Activated T-helper 1 cell treated with Interleukin-2 at 50 U/mL for 16 hours (primary cell): ENCODE measurements at places on chromosomes 2 and 18.

GRCh38 chr2:60567096-60567495, 13.6 kb upstream of the BCL11A start:
- no peak for DNase-seq

DNA sequence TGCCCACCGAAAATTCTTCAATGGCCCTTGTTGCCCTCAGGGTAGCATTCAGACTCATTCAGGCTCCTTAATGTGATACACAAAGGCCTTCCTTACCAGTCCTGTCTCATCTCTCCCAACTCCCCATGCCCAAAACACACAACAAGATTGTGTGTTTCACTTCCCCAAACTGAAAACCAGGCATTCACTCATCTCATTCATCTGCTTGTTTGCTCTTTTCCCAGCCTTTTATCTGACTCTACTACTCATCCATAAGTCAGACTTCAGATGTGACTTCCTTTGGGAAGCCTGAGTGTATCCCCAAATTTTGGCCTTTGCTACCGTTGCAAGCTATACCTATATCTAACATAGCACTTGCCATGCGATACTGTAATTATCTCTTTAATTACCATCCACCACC, 9.7 kb upstream of the SLC39A10 start:
- DNase-seq: no peak

DNA sequence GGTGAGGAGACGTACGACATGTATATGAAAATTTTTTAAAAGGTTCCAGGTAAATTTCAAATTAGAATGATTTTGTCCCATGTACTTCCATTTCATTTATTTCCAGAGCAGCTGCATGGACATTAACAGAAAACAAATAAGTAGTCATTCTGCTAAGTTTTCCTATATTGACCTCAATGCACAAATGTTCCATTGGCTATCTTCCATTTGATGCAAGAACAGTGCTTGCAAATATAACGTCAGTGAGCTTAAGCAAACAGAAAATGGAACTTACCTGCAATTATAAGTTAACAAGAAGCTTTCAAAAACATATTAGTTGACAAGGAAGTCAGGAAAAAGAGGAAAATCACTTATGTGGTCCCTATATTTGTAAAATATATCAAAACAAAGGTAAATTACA, 16.6 kb downstream of the PAIP2B start:
- no peak for DNase-seq

GRCh38 chr2:161119483-161119882, 40.7 kb upstream of the TANK start:
- no peak for DNase-seq

DNA sequence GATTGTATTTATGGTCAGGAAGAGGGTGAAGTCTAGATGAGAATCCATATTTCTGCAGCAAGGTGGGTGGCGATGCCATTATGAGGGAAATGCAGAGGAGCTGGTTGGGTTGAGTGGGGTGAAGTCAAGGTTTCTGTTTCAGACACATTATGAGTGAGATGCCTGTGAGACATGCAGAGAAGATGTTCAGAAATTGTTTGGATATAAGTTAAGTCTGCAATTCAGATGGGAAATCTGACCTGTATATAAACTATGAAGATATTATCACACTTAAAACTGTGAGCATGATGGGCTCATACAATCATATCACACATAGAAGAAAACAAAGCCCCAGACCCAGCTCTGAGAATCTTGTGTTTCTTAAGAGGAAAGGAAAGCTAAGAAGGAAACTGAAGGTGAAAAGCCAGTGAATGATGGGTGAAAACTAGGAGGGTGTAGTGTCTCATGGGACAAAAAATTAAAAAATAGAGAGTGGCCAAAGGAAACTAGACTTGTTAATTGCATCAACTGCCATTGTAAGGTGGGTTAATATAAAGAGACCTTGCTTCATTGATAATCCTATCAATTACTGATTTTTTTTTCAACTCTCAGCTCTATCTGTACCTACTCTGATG, 14.2 kb downstream of the GALNT5 start:
- no peak for DNase-seq

GRCh38 chr18:45303026-45303425, 312.2 kb upstream of the SLC14A2 start:
- DNase-seq: no peak

DNA sequence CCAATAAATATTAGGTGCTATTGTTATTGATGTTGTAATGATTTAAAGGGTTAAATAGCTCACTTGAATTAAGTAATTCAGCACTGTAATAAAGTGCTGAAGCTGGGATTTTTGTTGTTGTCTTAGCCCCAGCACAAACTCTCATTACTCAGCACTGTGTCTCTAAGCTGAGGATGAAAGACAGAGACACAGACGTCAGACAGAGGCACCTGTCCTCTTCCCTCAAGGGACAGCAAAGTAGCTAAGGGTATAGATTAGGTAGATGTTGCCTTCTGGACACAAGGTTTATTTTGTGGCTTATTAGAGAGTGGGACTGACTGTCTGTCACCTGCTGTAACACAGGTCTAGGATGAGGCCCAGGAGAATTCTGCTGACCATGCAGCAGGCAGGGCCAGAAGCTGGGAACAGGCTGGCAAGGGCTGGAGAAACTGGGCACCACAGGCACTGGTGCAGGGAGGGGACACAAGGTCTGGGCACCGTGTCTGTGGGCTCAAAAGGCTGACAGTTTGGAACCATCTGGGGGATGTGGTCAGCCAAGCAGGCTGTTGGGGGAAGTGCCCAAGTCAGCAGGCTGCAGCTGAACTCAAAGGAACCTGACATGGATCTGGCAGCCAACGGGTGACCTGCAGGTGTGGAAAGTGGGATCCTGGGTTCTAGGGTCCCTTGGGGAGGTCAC, 20.0 kb upstream of the PTPN4 start:
- DNase-seq: no peak

DNA sequence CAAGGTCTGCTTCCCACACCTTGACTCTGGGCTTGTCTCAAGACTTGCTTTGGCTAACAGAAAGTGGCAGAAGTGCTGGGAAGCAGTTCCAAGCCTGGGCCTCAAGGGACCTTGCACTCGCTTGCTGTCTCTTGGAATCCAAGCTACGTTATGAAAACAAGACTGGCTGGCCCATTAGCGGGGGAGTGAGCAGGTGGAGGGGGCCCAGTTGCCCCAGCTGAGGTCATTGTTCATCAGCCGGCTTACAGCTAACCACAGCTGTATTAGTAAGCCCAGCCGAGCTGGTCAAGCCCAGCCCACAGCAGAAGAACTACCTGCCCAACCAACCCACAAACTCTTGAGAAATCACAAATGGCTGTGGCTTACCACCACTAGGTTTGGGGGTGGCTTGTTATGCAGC, 63.1 kb downstream of the MARCO start:
- DNase-seq: no peak

GRCh38 chr2:150120326-150120955, 367.0 kb downstream of the RND3 start:
- no peak for DNase-seq

- no peak for DNase-seq
Observed at GRCh38 chr18:59041819-59042815, 97.6 kb upstream of the SEC11C start.

DNA sequence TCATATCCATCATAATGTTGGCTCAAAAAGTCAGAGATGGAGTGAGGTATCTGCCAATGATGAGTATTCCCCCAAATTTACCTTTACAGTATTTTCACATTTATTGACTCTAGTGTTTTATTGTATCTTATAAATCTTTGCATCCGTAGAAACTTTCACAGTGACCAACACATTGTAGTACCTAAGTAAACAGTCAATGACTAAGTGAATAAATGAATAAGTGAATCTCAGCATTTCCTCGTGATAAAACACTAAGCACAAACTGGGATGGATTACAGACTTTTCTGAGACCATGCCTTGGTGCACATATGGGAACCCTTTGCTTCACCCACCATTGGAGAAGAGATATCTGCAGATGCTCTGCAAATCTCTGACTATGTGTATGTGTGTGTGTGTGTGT, 429.9 kb downstream of the NR4A2 start:
- DNase-seq: no peak

DNA sequence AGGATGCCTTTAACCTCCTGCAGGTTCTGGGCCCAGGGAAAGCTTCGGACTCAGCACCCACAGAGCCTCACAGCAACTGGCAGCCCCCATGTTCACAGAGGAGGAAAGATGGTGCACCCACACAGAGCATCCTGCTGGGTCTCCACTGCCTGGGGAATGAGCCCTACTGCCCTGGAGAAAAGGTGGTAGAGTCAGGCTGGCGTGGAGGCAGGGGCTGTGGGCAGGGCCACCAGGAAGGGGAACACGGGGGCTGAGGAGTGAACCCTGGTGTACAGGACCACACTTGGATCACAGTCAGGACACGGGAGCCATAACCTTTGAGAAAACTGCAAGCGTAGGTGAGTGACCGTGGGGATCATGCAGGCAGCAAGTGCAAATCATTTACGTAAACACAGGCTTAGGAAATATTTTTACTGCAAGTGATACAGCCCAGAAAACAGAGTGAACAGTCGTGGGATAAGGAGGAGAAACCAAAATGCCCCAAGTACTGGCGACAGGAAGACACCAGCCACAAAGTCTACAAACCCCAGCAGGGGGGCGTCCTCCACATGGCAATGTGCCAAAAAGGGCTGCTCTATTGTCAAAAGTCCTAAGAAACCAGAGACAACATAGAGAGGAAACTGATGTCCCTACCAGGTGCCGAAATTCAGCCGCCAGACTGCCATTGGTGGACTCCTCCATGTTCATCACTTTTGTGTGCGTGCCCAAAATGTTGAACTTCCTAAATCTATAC, 27.6 kb downstream of the STAT1 start:
- DNase-seq: no peak

GRCh38 chr2:30109856-30110255, 37.0 kb upstream of the YPEL5 start:
- DNase-seq: no peak

GRCh38 chr18:38369772-38370690, 804.4 kb upstream of the CELF4 start:
- DNase-seq: no peak

DNA sequence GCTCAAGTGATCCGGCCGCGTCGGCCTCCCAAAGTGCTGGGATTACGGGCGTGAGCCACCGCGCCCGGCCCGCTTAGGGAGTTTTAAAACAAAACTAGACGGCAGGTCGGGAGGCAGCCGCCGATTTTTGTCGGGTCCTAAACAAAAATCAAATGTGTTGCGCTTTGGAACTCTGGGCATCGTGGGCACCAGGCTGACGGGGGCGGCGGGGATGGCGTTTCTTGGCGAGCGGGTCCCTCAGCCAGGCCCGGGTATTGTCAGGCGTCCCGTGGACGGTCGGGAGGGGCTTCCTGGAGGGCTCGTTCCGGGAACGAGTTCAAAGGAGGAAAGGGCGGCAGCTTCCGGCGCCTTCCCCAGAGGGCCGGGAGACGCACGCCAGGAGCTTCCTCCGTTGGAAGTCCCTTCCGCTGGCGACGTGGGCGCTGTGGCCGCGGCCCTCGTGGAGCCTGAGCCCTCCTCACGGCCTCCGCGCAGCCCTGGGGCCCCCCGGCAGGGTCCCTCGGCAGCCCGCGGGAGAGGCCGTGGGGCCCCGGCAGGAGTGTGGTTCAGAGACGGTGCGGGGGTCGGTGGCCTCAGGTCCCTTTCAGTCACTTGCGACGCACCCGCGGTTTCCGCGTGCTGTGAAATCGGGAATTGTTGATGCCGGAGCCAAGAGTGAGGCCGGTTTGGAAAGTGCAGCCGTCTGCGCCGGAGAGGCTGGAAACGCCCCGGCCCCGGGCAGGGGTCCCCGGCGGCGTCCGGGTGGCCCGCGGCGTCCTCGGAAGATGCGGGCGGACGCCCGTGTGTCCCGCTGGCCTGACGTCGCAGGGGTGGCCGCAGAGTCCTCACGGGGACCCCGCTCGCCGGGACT, 59.3 kb downstream of the EMILIN2 start:
- DNase-seq: peak; percentile 38

DNA sequence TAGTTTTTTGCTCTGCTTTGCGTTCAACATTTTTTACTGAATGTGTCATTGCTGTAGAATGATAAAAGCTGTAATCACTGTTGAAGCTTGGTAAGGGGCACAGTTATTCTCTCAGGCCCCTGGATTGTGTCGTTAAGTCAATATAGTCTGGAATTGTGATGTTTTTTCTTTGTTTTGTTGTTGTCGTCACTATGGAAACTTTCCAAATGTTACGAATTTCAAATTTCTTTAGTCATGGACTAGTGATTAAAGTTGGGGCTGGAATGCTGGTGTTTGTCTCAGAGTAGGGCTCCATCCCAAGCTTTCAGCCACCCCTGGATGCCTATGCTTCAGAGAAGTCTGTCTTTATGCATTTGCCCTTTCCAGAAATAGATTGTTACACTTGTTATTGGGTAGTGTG, 287.2 kb downstream of the CDH19 start:
- DNase-seq: no peak

- no peak for DNase-seq
Observed at GRCh38 chr18:25233528-25234321, 118.2 kb downstream of the ZNF521 start.

DNA sequence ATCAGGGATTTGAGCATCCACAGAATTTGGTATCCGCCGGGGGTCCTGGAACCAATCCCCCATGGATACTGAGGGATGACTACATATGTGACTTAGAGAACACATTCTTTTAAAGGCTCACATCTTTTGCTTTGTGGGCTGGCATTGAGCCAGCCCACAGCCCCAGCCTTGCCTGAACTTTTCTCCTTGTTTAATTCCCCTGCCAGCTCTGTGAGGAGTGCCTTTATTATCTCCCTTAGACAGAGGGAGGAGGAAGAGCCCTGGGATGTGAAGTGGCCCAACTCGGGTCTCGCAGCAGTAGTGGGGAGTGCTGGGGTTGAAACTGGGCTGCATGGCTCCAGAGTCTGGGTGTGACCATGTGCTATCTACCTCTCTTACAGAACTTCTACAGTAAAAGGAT, 7.6 kb downstream of the TTC39C start:
- DNase-seq: no peak

DNA sequence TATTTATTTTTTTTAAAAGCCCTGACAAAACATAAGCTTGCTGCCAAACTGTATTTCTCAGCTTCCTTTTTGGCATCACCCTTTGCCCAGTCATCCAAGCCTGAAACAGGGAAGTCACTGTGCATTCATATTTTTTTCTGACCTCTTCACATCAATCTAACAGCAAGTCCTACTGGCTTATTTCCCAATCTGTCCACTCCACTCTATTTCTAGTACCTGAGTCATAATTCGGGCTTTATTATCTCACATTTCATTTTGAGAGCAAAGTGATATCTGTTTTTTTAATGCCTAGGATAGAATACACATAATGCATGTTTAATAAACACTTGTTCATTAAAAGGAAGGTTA, 5.1 kb downstream of the HNMT start:
- DNase-seq: no peak

- no peak for DNase-seq
Observed at GRCh38 chr2:78024996-78025395, 502.8 kb upstream of the LRRTM4 start.

- no peak for DNase-seq
Observed at GRCh38 chr2:86476092-86476491, 34.9 kb downstream of the KDM3A start.

GRCh38 chr2:3429066-3429610, 49.6 kb downstream of the TRAPPC12 start:
- DNase-seq: no peak
